NCI-H1436 (cell line): ENCODE measurements at places on chromosomes 6 and 20.

DNA sequence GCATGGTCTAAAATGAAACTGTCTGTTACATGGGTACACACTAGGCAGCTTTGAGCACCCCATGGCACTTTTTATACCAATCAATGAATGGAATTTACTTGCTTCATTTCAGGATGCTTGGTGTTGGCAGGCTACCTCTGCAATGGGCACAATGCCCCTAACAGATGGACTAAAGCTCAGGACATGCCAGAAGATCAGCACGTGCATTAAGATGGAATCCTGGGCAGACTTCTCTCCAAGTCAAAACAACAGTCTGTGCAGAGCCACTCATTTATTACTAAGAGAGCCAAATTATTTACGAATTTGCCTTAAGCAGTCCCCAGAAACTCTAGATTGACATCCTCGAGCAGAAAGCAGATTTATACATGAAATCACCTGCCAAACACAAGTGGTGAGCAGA lies 55.8 kb upstream of the SCML4 start:
- no peak for DNase-seq

DNA sequence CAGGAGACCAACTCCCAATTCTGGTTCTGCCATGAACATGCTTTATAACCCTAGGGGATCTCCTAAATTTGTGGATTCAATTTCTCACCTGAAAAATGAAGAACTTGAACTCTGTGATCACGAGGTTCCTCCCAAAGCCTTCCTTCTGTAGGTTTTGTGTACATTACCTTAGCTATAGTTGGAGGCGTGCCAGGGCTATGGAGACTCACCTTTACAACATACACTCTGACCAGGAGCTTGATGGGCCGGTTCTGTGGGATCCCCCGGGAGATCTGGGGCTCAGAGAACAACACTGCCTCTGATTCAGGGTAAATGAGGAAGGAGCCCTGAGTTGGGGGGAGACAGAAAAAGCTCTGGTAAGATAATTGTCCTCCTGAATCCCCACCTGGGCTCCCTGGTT lies 34.1 kb downstream of the ERGIC3 start:
- DNase-seq: no peak

- DNase-seq: no peak
Observed at GRCh38 chr6:164396071-164397047, 913.0 kb downstream of the C6orf118 start.

- no peak for DNase-seq
Observed at GRCh38 chr20:63639093-63639975, 12.4 kb upstream of the GMEB2 start.

- no peak for DNase-seq
Observed at GRCh38 chr6:150279533-150279932, 89.3 kb upstream of the IYD start.

- no peak for DNase-seq
Observed at GRCh38 chr6:46917002-46917545, 4.7 kb downstream of the ADGRF5 start.

DNA sequence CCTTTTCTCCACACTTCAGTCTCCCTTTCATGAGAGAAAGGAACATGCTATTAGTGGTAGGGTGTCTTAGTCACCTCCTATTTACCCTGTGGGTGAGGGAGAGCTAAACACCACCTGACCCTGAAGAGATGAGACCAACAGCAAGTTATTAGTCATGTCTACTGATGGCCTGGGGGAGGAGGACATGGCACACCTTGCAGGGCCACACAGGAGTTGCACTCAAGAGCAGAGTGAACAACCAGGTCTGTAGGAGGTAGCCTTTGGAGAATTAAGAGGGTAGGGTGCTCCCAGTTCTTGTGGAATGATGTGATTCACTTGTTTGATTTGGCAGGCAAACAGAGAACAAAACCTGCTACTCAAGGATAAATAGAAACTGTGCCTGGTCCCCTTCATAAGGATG lies 82.7 kb upstream of the FABP7 start:
- no peak for DNase-seq

GRCh38 chr6:128310451-128310850 lies 209.9 kb downstream of the PTPRK start:
- no peak for DNase-seq

GRCh38 chr6:91166271-91167046 lies 579.6 kb upstream of the MAP3K7 start:
- DNase-seq: no peak

DNA sequence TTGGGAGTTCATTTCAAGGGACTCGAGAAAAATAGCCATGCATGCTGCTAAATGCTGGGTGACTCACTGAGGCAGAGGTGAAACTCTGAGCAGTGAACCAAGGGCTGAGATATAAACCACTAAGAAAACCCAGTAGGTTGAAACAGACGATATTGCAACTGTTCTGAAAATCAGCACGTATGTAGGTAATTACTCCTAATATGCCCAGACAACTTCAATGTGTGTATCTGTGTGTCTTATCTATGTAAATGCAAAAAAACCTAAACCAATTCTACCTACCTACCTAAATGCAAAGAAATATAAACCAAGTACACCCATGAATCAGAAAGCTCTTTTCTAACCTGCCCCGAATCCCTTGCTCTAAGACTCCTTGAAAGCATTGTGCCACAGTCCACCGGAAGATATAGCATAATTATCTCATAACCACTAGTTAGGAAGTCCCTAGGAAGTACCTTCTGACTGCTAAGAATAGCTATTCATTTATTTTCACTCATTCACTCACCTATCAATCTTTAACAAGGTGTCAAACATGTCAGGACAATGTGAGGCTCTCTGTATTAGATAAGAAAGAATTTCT lies 458.7 kb upstream of the RUNX2 start:
- DNase-seq: no peak

- peak; percentile 22 for DNase-seq
Observed at GRCh38 chr20:57573242-57573641, 12.3 kb downstream of the PCK1 start.

GRCh38 chr6:34506718-34507117 lies 40.8 kb downstream of the PACSIN1 start:
- no peak for DNase-seq

GRCh38 chr6:2257363-2257762 lies 12.0 kb upstream of the GMDS start:
- DNase-seq: no peak

DNA sequence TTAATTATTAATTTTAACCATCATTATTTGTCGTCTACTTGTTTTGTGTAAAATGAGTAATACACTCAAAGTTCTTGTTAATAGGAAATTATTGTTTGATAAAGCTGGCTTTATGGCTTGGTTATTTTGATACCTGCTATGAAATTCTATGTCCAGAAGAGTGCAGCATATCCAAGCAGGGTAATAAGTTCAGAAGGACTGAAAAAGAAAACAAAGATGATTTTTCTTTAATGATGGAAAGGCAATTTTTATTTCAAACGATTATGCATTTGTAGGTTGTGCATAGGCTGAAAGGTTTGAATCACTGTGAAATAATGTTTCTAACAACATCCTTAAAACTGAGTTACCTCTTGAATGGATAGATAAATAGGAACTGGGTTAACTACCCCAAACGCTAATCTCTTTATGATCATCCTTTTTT lies 1.4 kb upstream of the MAN1A1 start:
- DNase-seq: no peak

DNA sequence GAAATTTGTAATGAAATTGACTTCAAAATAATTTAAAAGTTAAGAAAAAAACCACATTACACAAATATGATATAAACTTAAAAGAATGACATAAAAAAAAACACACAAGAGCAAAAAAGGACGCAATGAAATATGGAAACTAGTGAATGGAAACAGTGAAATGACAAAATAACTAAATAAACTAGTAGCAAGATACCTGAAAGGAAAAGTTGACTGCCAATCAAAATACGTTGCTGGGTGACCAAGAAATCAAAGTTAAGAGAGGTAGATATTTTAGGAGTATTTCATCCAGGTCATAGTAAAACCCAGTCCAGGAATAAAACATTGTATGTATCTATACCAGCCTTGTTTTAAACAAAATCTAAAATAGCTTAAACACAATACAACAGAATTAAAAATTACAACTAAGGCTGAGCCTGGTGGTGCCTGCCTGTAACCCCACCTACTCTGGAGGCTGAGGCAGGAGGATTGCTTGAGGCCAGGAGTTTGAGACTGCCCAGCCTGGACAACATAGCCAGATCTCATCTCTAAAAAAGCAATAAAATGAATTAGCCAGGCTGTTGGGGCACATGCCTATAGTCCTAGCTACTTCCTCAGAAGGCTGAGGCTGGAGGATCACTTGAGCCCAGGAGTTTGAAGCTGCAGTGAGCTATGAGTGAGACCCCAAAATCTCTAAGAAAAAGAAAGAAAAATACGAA lies 22.0 kb downstream of the C6orf15 start:
- DNase-seq: no peak

GRCh38 chr6:5416250-5416649 lies 154.9 kb downstream of the FARS2 start:
- DNase-seq: no peak

DNA sequence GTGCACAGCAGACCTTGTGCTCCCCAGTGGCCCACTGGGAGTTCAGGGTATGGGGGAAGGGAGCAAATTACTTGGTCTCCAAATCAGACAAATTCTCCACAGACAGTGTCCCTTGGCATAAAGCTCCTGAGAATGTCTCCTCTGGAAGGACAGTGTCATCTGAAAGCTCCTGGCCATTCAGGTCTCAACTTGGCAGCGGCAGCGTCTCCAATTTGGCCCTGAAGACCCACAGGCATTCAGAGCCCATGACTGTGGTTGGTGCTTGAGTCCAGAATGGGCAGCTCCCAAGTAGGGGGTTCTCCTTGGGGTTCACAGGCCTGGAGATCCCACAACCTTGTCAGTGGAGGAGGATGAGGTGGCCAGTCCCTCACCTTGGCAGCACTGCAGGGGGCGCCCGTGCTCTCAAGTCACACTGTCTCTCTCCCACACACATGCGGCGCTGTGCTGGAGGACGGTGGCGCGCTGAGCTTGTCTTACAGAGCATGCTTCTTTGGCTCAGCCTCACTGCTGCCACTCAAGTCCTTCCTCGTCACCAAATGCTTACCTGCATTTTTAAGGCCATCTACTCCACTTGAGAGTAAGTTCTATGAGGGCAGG lies 20.7 kb downstream of the DYNLRB1 start:
- DNase-seq: no peak

DNA sequence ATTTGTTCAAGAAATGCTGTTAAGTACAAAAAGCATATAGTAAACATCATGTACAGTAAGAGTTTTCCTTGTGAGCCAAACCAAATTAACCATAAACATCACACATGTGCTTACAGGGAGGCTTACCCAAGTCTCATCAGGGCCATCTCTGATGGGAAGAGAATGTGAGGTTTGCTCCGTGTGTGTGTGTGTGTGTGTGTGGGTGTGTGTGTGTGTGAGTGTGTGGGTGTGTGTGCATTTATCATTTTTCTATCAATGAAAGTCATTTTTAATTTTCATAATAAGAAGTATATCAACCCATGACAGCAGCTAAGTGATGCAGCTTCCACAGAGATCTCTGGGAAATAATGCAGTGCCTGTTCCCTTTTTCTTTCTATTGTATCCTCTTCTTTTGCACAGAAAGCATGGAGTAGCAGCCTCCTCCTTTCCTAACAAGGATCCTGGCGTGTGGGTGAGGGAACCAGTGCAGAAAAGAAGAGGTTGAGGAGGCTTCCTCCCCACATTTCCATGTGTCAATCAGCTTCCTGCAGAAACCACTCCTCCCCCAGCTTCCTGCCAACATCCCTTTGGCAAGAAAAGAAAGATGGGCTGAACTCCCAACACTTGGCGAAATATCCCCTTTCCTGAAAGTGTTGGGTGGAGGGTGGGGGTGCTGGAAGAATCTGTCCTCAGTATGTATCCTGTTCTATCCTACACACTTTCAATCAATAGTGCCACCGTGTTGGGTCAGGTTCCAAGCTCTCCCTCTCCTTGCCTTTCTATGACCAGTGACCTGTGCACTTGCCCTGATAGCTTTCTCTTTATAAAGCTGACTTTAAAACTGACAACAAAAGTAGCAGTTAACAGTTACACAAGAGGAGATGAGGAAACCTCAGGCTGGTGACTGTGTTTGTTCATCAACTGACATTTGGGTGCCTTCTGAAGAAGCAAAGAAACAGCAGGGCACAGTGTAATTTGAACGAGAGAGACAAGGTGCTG lies 251.8 kb upstream of the CITED2 start:
- no peak for DNase-seq

DNA sequence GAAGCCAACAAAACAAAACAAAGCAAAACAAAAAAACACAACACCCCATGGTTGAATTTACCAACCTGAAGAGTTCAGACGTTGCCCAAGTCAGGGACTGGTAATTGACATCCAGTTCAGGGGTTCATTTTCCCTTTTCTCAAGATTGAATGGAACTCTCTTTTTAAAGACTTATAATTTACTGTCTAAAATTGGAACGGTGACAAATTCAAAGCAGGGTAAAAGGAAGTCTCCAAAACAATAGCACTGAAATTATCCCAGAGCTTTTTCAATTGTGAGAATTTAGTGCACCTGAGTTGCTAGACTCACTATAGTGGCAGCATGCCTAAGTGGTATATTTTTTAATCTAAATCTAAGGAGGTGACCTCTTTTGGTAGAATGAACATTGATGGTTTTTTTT lies 90.9 kb upstream of the PREP start:
- DNase-seq: no peak

DNA sequence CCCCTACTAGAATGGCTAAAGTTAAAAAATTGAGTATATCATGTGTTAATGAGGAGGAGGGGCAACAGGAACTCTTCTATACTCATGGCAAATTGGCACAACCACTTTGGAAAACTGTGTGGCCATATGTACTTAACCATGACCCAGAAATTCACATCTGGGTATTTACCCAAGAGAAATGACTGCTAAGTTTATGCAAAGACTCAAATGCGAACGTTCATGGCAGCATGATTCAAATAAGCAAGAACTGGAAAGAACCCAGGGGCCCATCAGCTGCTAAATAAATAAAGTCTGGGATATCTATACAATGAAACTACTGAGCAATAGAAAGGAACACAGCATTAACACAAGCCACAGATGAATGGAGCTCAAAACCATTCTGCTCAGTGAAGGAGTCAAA lies 107.6 kb downstream of the MYLK4 start:
- DNase-seq: no peak

GRCh38 chr6:14478381-14479225 lies 361.0 kb downstream of the CD83 start:
- no peak for DNase-seq

- DNase-seq: no peak
Observed at GRCh38 chr6:150352321-150353296, 16.2 kb upstream of the IYD start.

- DNase-seq: no peak
Observed at GRCh38 chr6:9527679-9528286, 887.1 kb downstream of the TFAP2A start.

GRCh38 chr20:63955281-63955826 lies 862 bp downstream of the UCKL1 start:
- peak; percentile 51 for DNase-seq
